Stimulated activated CD4-positive, alpha-beta T cell treated with anti-CD3 and anti-CD28 coated beads, Interleukin-2, amount 100 ng/mL, for 48 hours (primary cell): ENCODE measurements at places on chromosomes 5 and 9.

GRCh38 chr5:109964136-109964535 is 274.4 kb downstream of the MAN2A1 start:
- no peak for DNase-seq

- DNase-seq, result no peak
These were observed 136.5 kb upstream of the LIFR start for GRCh38 chr5:38692781-38693527.

- no peak for DNase-seq
These were observed 6.4 kb upstream of the ARL14EPL start for GRCh38 chr5:116025866-116026265.

- DNase-seq, result no peak
These were observed 4.5 kb downstream of the CAMK4 start for GRCh38 chr5:111228520-111229220.

DNA sequence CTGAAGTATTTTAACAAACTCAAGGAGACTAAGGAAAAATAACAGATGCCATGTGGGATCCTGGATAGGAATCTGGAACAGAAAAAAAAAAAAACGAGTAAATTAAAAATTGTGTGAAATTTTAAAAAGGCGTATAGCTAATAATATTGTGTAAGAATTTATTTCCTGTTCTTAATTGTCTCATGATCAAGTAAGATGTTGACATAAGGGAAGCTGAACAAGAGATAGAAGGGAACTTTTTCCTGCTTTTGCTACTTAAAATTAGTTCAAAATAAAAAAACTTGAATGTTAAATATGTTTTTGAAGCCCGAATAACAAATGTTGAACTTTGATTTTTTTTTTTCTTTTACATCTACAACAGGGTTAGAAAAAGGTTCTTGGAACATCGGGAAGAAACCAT is 10.5 kb downstream of the SNAPC3 start:
- DNase-seq, result no peak

DNA sequence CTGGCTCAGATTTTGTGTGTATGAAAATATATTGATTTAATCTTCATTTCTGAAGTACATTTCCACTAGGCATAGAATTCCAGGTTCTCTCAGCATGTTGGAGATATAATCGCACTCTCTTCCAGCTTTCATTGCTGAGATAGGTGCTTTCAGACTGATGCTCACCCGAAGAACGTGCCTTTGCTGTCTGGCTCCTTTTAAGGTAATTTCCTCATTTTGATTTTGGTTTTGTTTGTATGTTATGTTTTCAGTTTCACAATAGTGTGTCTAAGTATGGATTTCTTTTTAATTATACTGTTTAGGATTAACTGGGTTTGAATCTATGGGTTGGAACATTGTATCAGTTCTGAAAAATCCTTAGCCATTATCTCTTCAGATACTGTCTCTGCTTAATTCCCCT is 132.0 kb upstream of the NFIB start:
- DNase-seq, result no peak

DNA sequence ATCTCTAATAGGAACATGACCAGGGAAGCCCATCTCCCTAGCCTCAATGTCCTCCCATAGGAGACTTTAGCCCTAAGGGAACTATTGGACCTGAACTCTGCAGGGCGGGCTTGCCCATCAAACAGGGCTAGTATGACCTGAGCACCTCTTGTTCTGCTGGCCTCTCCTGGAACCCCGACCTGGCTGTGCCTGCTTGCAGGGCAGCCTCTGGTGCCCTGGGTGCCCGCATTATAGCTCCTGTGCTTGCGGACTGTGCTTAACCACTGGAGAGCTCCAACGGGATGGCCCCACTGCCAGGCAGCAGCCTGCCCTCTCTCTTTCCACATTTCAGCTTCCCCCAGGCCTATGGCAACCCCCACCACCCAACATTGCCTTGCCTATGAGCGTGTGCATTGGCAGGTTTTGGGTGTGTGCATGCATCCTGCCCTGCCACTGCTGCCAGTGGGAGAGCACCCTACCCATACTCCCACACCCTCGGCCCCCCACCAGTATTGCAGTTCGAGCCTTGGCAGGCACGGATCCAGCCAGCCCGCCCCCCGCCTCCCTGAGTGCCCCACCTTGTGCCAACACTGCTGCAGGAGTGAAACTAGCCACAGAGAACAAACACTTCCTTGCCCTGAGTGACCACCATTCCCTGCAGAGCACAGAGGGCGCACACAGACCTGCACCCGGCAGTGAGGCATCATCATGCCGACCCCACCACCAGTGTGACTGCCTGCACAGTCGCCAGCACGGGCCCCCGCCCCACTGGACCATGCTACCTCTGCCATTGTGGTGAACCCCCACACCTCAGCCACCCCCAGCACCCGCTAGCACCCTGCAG is 1123.8 kb upstream of the CDH6 start:
- no peak for DNase-seq

- DNase-seq, result no peak
These were observed 188.0 kb downstream of the XRCC4 start for GRCh38 chr5:83265318-83265717.

- no peak for DNase-seq
These were observed 13.2 kb downstream of the PDLIM4 start for GRCh38 chr5:132270706-132271105.
